ENCODE measurements at places on chromosomes 5 and 9.

DNA sequence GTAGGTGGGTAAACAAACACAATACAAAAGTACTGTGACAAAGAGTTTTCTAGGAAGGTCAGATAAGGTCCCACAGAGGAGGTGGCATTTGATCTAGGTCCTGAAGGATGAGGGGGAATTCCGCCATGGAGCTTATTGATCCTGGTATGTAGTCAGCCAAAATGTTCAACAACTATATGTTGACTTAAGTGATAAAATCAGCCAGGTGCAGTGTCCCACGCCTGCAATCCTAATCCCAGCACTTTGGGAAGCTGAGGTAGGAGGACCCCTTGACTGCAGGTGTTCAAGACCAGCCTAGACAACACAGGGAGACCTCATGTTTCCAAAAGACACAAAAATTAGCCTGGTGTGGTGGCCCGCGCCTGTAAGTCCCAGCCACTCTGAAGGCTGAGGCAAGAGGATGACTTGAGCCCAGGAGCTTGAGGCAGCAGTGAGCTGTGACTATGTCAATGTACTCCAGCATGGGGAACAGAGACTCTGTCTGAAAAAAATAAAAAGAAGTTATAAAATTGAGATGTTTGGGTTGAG, 46.4 kb upstream of the PLIN2 start:
- no peak for DNase-seq

DNA sequence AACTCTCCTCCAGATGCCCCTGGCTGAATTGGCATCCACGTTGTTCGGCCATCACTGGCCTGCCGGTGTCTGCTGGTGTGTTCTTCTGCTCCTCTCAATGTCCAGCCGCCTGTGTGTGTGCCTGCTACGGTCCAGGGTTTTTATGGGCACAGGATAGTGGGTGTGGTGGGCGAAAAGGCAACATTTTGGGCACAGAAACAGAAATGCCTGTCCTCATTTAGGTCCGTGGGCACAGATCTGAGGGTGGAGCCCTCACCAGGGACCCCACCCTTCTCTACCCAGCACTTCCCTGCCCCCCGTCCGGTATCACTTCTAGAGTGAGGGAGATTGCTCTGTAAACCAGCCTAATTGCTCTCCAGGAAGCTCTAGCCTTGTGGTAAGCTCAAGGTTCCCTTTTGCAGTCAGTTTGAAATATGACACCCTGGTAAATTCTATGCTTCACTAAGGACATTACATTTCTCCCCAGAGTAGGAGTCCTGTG, 410.1 kb downstream of the MAT2B start:
- DNase-seq, result no peak

GRCh38 chr5:107485184-107485583, 185.6 kb downstream of the EFNA5 start:
- DNase-seq, result no peak

- DNase-seq, result no peak
These were observed 259.9 kb downstream of the SYK start for GRCh38 chr9:91061506-91061905.

DNA sequence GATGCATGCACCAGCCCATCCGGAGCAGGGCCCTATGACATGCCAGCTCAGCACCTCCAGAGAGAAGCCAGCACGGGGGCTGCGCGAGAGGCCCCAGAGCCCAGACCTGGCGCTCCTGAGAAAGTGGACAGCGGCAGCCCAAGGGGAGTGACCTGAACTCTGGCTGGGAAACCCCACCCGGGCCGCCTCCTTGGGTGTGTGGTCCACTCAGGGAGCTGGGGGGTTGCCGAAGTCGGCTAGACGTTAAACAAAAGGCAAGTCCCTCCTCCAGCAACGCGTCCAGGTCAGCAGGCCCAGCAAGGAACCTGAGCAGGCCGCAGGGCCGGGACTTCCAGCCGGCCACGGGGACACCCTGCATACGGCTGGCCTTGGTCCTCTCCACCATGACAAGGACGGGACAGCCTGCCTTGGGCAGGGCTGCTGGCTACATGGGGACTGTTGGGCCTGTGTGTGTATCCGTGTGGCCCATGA, 35.7 kb downstream of the NACC2 start:
- DNase-seq, result no peak

All from bone marrow (tissue), 2 donors.